ENCODE measurements at places on chromosomes 7 and 10.

- DNase-seq = no peak
Observed at GRCh38 chr10:17425584-17426262, 28.7 kb downstream of the ST8SIA6 start.

DNA sequence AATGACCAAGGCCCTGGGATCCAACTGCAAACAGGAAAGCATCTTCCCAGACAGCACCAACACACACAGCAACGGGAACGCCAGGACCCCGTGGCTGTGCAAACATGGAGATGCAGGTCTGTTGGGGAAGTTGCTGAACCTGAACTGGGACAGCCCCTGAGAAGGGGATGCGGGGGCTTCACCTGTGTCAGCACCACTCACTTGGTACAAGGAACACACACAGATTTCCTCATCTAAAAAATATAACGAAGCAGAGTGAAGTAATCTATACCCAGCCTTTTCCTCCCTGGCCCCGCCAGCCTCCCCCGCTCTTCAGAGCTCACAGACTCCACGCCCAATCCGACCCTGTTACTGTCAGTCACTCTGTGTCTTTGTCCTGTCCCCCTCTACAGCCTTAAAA is 93.0 kb downstream of the PTPRN2 start:
- no peak for DNase-seq

GRCh38 chr10:96619796-96620773 is 33.3 kb upstream of the TM9SF3 start:
- DNase-seq = peak; percentile 35

- no peak for DNase-seq
Observed at GRCh38 chr7:3336042-3336665, 35.1 kb downstream of the SDK1 start.

DNA sequence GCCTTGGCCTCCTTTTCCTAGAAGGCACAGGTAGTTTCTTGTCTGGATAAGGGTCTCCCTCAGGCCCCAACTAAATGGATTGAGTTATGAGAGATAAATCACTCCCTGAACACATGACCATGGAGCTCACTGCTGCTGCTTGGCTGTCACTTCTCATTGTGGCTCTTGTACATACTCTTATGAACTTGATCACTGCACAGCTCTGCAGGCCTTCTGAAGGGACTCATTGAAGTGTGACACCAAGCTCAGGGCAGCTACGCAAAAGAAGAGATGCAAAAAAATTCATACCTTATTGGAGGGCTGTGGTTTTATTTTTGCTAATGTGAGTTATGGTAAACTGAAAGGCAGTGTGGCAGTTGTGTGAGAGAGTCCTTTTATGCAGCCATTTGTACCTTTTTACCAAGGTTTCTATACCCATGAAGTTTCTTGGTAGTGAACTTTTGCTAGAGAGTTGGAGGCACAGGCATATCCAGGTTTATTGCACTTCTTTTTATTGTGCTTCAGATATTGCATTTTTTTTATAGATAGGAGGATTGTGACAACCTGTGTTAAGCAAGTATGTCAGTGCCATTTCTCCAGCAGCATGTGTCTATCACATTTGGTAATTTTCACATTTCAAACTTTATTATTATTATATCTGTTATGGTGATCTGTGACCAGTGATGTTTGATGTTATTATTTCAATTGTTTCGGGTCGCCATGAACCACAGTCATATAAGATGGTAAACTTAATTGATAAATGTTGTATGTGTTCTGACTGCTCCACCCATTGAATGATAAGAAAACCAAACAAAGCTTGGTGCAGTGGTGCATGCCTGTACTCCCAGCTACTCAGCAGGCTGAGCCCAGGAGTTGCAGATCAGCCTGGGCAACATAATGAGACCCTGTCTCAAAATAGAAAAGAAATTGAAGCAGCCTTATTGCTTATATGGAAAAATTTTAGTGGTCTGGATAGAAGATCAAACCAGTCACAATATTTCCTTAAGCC is 100.6 kb downstream of the LRRC4 start:
- no peak for DNase-seq

GRCh38 chr7:151705636-151706276 is 171.2 kb downstream of the PRKAG2 start:
- peak; percentile 57 for DNase-seq

DNA sequence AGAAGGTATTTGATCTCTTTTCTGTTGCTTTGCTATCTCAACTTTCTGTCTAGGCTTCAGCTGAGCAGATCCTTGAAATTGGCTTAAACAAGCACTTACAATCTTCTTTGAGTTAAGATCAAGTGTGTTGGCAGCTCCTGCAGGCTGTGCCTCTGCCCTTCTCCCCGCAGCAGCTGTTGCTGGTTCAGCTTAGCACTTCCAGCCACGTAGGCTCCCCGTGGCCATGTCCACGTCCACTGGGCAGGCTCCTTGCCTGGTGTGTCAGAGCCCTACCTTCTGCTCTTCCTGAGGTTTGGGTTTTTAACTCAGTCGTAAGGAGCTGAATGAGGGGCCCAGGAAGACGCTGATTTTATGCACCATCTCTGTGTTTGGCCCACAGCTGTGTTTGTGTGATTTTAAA is 47.2 kb downstream of the CAMK1D start:
- no peak for DNase-seq

- no peak for DNase-seq
Observed at GRCh38 chr10:132224343-132225072, 37.8 kb downstream of the DPYSL4 start.

DNA sequence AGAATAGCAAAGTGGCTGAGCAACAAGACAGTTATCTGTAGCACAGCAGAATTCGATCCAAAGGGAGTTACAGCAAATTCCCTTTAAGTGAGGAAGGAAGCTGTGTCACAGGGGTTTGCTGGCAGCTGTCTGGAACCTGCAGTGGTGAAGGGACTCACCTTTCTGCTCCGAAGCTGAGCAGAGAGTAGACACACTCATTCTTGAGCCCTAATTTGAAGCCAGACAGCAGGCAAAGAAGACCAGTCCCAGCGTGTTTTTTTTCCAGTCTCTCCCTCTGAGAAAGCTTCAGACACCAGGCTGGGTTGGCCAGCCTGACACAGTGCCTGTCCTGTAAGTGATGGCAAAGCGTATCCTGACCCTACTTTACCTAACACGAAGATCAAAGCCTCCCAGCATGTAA is 210.7 kb downstream of the TRIL start:
- no peak for DNase-seq

DNA sequence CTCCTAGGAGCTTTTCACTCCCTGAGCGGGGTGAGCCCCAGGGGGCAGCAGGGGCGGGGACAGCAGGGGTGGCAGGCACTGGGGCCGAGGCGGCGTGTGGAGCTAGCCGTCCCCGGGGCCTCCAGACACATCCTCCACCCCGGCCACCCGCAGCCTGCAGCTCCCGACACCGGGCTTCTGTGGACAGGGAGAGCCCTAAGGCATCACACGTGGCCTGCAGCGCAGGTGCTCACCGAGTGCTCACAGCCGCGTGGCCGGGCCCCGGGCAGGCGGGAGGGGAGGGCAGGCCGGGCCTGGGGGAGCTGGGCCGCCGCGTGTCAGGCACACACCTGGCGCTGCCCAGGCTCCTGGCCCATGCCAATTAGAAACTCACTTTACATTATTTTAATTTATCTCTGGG is 51.4 kb downstream of the MICALL2 start:
- DNase-seq = no peak

DNA sequence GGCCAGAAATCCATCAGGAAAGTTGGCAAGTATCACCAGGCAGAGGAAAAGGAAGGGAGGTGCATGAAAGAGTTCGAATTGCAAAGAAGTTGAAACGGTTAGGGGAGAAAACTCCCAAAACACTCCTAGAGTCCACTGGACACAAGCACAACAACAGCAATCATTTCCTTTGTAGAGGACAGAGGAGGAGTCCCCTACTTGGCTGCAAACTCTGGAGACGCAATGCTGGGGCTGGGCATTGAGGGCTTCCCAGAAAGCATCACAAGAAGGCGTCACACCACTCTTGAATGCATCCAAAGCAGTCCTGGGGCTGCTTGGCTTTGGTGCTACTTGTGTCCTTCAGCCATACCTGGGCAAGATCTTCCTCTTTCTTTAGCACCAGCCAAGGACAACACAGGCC is 18.1 kb upstream of the SLC26A4 start:
- DNase-seq = no peak

GRCh38 chr7:128830231-128831177 is at the start of gene FLNC:
Gene FLNC (plus strand): TSS chr7:128830406. CDS start chr7:128830638, 232 bp downstream.
- peak; percentile 73 for DNase-seq

- peak; percentile 70 for DNase-seq
Observed at GRCh38 chr7:6106140-6106904, 75.1 kb downstream of the ANKRD61 start.

DNA sequence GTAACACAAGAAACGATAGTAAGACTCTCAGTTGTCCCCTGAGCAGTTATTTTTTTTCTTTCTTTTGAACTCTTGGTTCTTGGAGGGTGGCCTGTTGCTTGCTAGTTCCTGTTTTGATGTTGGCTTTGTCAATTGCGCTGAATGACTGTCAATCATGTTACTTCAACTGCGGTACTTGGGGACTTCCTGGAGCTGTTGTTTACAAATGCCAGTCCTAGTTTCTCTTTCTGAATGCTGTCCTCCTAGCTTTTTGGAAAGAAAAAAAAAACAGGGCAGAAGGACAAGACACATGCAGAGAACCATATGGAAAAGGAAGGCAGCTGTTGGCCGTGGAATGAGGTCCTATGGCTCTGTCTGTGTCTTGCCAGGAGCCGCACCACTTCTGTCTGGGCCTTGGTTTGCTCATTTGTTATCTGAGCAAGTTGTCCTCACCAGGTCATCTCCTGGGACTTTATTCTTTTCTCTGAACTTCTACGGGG is 7.0 kb upstream of the PDCD4 start:
- no peak for DNase-seq

GRCh38 chr7:94643771-94644545 is 12.0 kb downstream of the SGCE start:
- peak; percentile 77 for DNase-seq

GRCh38 chr7:74275401-74275881 is 13.8 kb upstream of the CLIP2 start:
- no peak for DNase-seq

DNA sequence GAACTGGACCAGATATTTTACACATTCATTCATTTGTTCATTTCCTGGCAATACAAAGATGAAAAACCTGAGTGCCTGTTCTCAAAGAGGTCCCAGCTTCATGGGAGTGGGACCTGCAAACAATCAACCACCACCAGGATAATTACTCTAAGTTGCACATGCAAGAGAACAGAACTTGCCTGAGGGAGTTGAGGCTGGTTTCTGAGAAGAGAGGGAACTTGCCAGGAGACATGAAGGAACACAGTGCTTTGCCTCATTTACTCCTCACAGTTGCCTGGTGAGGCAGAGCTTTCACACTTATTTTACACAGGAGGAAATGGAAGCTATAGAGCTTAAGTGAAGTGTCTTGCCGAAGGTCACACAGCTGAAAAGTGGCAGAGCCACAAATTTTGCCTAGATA is 170.1 kb downstream of the SORCS3 start:
- DNase-seq = no peak

DNA sequence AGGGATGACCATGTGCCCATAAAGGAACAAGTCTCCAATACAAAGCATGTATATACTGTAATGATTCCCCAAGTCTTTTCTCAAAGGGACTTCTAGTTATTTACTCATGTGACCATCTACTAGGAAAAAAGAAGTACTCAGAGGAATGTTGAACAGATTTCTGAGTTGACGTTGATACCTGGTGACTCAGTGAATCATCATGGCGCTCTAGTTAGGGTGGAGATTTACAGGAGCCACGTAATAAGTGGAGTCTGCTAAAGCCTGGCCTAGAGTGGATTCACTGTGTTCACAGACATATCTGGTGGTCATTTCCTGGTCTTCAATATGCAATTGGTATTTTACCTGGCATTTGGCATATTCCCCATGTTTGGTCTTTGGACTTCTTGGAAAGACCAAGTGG is 302.2 kb upstream of the CACNA2D1 start:
- DNase-seq = no peak

DNA sequence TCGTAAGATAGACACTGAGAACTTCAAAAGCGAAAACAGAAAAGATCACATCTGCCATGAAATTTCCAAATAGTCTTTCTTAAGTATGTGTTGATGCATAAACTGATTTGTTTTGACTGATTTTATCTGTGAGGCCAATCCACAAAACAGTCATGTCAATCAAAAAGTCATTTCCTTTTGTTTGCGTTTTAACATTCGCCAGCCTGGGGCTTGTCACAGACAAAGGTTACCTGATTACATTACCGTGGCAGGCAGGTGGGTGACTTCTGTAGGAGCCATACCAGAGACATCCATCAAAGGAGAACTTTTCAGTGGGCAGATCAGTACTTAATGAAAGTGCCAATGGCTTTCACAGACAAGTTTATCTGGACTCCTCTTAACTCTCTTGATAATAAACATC is 45.5 kb upstream of the BET1 start:
- no peak for DNase-seq

DNA sequence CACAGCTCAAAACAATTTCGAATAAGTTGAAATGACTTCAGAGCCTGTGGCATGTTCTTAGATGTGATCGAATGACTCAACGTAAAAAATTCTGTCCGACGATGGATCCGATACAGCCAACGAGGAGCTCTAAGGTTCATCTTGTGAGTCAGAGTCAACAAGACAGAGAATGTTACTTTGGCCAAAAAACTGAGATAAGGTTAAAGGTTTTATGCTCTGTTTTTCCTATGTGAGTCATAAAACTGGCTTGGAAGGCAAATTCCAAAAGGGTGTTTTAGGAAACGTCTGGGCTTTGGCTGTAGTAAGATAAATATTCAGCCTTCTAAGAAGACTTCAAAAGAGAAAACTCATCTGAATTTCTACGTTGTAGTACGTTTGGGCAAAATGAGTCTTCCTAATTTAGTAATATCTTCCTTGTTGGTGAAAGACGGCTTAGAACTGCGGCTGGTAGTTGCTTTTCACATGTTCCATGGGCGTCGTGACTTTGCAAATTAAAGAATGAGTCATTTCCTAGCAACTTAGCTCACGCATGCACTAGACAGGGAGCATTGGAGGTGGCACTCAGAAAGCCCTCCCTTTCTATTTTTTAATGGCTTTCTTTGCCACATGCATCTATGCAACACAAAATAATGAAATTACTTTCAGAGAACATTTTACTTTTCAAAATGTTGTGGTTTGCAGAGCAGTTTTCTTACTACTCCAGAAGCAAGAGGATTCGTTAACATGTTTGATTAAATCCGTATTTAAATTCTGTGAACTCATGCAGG is 28.2 kb downstream of the PFKP start:
- DNase-seq = peak; percentile 100

DNA sequence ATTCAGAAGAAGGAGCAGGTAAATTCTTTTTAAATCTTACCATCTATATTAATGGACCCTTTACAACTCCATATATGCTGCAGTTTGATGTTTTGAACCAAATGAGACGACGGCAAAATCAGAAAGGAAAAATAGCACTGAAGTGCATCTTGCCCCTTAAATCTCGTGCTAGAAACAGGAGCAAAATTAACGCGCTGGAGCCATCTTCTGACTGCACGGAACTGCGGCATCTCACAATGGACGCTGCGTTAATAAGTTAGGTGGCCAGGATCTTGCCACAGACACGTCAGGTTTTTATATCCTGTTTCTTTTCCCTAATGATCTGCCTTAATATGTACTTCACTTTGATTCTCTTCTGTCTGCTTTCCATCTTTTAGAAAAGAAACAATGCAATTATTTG is 354.5 kb downstream of the TFEC start:
- peak; percentile 30 for DNase-seq
